ENCODE measurements at places on chromosomes 12 and 14.
A peak's percentile ranks its signal among the peaks of the same experiment; 100 is the strongest.

- no peak for DNase-seq
Measured at GRCh38 chr12:92955997-92956663, 27.0 kb upstream of the EEA1 start.

DNA sequence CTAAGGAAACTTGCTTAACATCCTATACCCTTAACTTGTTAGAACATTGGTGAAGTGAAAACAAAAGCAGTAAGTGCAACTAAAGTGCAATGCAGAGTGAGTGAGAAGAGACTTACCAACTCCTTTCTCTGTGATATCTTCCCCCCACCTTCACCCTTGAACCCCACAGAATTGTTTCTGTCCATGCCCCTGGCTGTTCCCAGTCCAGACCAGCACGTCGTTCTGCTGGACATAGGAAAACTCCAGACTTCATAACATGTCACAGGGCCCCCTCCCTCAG is 91.9 kb downstream of the DAD1 start:
- no peak for DNase-seq

GRCh38 chr12:4353785-4354208 is 25.7 kb downstream of the FGF23 start:
- DNase-seq, result peak; percentile 51

GRCh38 chr14:69038455-69039287 is 59.6 kb upstream of the ACTN1 start:
- no peak for DNase-seq

GRCh38 chr12:9951026-9951675 is 19.0 kb upstream of the CLEC2A start:
- peak; percentile 57 for DNase-seq

Data from CD4-positive, alpha-beta T cell treated with Interleukin-4 for 1 hour (primary cell).